Fibroblast of the aortic adventitia (primary cell): ENCODE measurements at places on chromosomes 3 and 15. TPM values are rescaled to one million over a fixed set of nuclear protein-coding genes. Genes with fewer than 3 reads are reported as not detected.
A peak's percentile ranks its signal among the peaks of the same experiment; 100 is the strongest.

GRCh38 chr3:155984791-155985417 is 114.5 kb downstream of the GMPS start:
- no peak for DNase-seq

DNA sequence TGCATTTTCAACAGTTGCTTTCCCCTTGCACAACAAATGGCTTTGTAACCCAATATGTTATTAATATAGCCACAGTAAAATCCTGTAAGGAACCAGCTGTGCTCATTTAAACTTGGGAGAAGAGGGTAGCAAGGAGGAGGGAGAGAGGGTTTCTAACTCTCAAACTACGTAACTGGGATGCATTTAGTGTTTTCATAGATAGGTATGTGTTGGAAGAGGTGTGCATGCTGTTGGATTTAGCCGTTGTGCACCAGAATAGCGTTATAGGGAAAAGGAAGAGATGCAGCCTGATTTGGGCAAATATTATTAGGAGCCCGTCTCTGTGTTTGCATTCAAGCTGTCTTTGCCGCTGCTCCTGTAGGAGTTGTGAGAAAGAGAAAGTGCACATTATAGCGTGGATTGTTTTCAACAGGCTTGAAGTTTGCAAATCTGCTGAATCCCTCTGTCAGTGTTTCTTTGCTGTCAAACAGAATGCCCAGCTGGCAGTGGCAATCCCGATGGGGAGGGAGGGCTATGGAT is 39.4 kb downstream of the ARPP21 start:
- DNase-seq = no peak

DNA sequence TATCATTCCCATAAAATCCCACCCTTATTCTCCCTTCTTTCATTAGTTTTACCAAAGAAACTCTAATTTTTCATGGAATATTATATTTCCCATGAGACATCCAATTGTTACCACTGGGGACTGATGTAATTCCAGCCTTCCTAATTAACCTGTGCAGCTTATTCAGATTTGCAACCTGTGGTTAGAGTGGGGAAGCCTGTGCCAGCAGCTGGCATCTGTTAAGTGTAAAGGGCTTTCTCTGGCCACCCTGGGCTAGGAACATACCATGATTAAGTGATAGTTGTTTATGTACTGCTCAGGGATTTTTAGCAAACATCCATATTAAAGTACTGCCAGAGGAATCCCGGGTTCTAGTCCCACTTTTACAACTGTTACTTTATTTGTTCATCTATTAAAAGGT is 78.2 kb downstream of the TPRG1 start:
- DNase-seq = no peak

- no peak for DNase-seq
Measured at GRCh38 chr3:190912736-190913135, 50.2 kb upstream of the GMNC start.

GRCh38 chr15:100686021-100686724 is 83.8 kb downstream of the ASB7 start:
- DNase-seq = no peak

- no peak for DNase-seq
Measured at GRCh38 chr15:70385711-70386110, 288.0 kb upstream of the TLE3 start.

DNA sequence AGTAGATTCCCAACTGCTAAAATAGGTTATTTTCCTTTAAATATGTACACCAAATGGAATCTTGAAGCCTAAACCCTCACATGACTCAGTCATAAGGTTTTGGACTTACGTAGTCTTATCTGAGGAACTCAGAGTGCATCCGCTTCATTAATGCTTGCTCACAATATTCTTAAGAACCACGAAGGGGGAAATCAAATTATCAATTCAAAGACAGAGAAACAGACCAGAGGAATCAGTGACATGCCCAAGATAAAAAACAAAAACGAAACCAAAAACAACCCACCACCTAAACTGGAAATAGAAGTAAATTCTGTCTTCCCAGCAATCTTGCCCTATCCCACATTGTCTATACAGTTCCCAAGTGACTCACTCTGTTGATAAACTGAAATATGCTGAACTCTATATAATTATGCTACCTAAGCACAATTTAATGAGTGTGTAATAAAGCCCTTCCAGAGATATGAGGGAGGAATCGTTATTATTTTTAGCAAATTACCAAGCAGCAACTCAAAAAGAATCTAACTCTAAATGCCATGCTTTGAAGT is 135.4 kb upstream of the CBLB start:
- DNase-seq = peak; percentile 92

DNA sequence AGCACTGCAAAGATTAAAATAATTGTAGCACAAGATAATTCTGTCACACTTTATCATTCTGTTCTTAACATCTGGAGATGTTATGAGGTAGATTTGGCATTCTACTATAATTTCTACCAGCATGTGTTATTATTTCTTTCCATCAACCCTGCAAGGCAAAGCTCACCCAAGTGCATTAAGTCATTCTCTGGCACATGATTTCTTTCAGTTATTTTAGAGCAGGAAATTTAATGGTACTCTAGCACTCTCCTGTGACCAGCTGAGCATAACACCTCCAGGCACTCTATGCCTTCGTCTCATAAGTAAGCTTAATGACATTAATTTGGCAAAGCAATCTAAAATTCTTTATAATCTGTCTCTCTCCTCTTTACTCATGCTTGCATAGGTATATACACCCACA is 300.2 kb upstream of the GPR149 start:
- peak; percentile 9 for DNase-seq

DNA sequence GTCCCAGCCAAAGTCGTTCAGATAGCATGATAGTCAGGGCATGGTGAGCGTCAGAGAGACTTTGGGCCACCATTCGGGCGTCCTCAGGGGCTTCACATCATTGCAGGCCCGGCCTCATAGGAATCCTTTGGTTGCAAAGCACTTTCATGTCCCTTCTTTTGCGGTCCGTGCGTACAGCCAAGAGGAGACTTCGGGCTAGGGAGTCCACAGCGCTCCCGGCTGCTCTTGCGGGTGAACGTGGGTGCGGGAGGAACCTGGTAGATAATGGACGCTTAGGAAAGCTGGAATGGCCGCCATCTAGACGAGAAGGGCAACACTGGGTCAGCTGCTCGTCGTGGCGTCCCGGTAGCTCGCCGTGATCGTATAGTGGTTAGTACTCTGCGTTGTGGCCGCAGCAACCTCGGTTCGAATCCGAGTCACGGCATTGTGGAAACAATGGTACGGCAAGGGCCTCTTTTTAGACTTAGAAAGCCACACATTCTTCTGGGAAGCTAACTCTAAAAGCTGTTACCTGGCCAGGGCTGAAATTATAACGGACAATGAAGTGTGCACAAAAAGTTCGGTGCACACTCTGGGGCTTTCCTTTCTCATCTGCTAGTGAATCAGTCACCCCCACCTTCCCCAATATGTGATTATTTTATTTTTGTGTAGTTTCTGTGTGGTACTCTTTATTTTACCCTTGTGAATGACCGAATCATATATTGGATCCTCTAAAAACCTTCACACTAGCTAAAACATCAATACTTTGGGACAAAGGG is 13.2 kb upstream of the SHF start:
- DNase-seq = peak; percentile 85

GRCh38 chr3:73405000-73405399 is 219.7 kb downstream of the PDZRN3 start:
- no peak for DNase-seq

DNA sequence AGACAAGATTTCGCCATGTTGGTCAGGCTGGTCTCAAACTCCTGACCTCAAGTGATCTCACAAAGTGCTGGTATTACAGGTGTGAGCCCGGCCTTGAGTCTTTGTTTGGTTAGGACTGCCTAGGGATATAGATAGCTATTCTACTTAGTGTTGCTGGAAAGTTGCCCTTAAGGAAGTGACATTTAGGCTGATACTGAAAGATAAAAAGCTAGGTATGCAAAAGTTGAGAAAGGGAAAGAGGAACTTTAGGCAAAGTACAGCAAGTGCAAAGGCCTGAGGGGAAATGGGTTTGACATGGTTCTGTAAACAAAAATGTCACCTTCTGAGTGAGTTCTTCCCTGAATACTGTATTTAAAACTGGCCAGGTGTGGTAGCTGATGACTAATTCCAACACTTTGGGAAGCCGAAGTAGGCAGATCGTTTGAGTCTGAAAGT is 111.5 kb downstream of the ZNF609 start:
- DNase-seq = no peak

- no peak for DNase-seq
Measured at GRCh38 chr3:183244981-183245476, 8.0 kb upstream of the B3GNT5 start.

Gene ADPRH
- total RNA-seq = 3.8 and 4.1 TPM in 2 replicates

Gene MYO5C
- total RNA-seq = 0.36 TPM in 1 of 2 replicates, not detected in the other

Gene AGBL1
- total RNA-seq = not detected in 2 replicates

Gene C3orf49
- total RNA-seq = not detected in 2 replicates

Gene KIF9
- total RNA-seq = 4.5 and 11.0 TPM in 2 replicates
